ENCODE measurements at places on chromosomes 7 and 10. TPM values are rescaled to one million over a fixed set of nuclear protein-coding genes. Genes with fewer than 3 reads are reported as not detected.

SLC25A13 gene
- total RNA-seq, result 36.6 TPM

NYAP1 gene
- total RNA-seq, result 2.8 TPM

MINDY3 gene
- 14.9 TPM for total RNA-seq

ARHGEF5 gene
- 2.1 TPM for total RNA-seq

TMEM236 gene
- 0.05 TPM for total RNA-seq

OR2F2 gene
- total RNA-seq, result not detected

TRIM4 gene
- 25.3 TPM for total RNA-seq

OPN1SW gene
- not detected for total RNA-seq

CRHR2 gene
- total RNA-seq, result not detected

NRCAM gene
- total RNA-seq, result 105 TPM

HMX2 gene
- total RNA-seq, result not detected

ECHDC3 gene
- 8.4 TPM for total RNA-seq

SPDYE2B gene
- not detected for total RNA-seq

CCDC146 gene
- 0.48 TPM for total RNA-seq

WNT2 gene
- total RNA-seq, result not detected

DUS4L gene
- 10.2 TPM for total RNA-seq

TAS2R5 gene
- total RNA-seq, result 0.51 TPM

RADIL gene
- 2.9 TPM for total RNA-seq

CASP7 gene
- 32.1 TPM for total RNA-seq

ADGRA1 gene
- total RNA-seq, result 0.24 TPM

FAM204A gene
- total RNA-seq, result 45.6 TPM

SLC18A3 gene
- not detected for total RNA-seq

VIM gene
- total RNA-seq, result 1,690 TPM

HTR7 gene
- not detected for total RNA-seq
